Common myeloid progenitor, CD34-positive (primary cell): ENCODE measurements at places on chromosomes 3 and 15.
A peak's percentile ranks its signal among the peaks of the same experiment; 100 is the strongest.

GRCh38 chr3:197518881-197519421 lies 36.8 kb downstream of the BDH1 start:
- no peak for DNase-seq

GRCh38 chr15:75776065-75776423 lies 63.4 kb upstream of the CSPG4 start:
- no peak for DNase-seq

DNA sequence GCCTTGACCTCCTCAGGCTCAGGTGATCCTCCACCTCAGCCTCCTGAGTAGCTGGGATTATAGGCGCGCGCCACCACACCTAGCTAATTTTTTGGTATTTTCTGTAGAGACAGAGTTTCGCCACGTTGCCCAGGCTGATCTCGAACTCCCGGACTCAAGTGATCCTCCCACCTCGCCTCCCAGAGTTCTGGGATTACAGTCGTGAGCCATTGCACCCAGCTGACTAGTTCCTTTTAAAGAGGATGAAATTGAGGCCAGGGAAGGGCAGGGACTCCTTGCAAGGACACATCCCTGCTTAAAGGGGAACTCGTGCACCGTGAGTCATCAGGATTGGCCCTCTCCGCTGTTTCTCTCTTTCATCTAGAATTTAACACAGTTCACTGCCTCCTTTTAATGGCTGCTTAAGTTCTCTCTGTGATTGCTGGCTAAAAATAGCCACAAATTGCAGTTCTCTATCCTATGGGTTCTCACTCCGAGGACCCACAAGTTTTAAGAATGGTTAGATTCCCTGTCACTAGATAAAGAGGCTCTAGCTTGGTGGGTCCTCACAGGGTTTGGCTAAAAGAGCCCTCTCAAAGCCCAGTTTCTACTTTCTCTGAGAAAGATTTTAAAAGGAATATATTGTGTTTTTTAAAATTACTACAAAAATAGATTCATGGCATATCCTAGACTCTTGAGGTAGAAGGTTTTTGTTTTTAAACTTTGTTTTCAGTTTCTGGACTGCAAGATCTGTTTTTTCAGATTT lies 1.4 kb downstream of the CRTAP start:
- peak; percentile 81 for DNase-seq

- DNase-seq, result no peak
These were observed 22.4 kb downstream of the IGDCC3 start for GRCh38 chr15:65355173-65355987.

DNA sequence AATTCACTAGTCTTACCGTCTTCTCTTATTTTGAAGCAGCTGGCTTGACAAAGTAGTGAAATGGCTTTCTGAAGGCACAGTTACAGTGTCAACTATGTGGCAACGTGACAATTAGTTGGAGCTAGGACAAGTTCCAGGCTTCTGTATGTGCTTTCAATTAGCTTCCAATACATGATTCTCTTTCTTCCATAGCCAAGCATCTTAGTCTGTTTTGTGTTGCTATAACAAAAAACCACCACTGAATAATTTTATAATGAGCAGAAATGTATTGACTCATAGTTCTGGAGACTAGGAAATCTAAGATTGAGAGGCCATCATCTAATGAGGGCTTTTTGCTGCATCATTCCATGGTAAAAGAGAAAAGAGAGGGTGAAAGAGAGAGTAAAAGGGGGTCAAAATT lies 365.1 kb upstream of the PLSCR5 start:
- DNase-seq, result no peak

- no peak for DNase-seq
These were observed 79.8 kb downstream of the CRTC3 start for GRCh38 chr15:90609242-90610180.

DNA sequence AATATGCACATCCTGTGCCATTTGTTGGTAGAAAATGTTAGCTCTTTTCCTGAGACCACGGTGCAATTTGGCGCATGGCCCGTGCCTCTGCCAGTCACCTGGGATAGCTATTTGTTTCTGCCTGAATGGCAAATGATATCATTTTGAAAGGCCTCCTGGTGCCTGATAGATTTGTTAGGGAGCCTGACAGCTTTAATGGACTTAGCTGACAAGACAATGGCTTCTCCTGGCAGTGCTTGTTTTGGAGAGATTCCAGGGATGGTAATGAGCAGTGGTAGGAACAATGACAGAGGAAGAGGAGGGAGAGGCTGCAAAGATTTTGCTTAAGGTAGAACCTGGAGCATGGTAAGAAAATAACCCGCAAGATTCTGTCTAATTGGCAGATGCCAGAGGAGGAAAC lies 268.5 kb downstream of the CLSTN2 start:
- DNase-seq, result no peak

GRCh38 chr3:21524133-21524532 lies 226.9 kb downstream of the ZNF385D start:
- no peak for DNase-seq

- DNase-seq, result peak; percentile 72
These were observed 7.0 kb downstream of the ADIPOQ start for GRCh38 chr3:186849374-186849975.

GRCh38 chr3:23837691-23838090 lies 31.9 kb downstream of the UBE2E1 start:
- no peak for DNase-seq

DNA sequence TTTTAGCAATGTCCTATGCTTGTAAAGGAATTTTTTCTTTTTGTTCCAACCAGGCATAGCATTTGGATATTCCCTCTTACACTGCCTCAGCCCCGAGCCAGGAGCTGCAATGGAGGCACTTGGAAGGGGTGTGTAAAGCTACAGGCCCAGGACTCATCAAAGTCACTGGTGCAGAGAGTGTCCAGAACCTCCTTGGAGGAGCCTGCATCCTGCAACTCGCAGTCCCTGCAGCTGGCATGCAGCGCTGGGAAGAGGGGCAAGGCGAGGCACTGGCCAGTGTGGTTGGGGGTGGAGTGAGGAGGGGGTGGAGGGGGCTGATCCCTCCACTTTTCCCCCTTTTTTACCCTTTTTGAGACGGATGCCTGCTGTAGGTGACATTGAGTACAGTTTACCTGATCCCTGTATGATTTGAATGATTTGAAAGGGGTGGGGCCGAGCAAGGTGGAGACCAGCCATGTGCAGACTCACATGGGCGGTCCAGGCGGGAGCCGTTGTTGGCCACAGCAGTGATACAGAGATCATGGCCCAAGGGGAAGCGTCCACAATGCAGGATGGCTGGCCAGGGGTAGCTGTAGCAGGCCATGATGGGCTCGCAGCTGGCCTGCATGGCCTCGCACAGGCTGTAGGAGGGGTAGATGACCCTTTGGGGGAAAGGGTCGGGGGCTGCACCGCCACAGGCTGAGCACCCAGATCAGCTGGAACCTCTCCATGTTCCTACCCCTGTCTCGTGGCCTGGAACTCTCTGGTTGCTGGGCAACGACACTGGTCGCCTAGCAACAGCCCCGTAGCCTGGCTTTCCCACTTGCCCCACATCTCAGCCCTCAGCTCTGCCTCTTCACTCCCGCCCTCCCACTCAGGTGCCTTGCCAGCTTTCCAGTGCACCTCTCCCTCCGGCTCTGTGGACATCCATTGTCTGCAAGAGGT lies 7.9 kb downstream of the P4HTM start:
- DNase-seq, result no peak

- no peak for DNase-seq
These were observed 92.9 kb downstream of the GPR156 start for GRCh38 chr3:120192159-120192558.

GRCh38 chr3:58899159-58899952 lies 150.5 kb downstream of the CFAP20DC start:
- peak; percentile 81 for DNase-seq

- DNase-seq, result no peak
These were observed 539.4 kb downstream of the IGSF11 start for GRCh38 chr3:118495206-118495605.

DNA sequence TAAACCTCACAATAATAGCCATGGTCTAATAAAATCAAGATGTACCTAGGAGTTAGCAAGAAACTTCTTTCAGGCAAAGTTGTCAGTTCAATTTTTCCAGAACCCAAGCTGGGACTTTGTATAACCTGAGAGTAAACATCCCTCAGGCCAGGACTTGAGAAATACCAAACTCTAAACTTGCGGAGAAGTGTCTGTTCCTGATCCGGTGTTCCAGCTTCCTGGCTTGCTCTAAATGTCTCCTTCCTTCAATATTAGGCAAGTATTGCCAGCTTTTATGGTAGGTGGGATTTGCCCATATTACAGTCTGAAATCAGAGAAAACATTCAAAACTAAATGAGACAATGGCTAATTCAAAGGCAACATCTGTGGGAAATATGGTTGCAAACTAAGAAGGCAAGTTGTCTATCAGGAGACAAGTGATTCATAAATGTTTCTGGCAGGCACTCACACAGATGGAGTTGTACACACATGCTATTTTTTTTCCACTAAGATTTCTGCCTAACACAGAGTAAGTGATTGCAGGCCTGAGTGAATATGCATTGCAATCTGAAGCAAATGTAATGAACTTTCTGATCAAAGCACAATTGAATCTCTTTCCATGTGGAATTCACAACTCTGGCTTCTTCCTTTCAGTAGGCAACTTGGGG lies 88.3 kb upstream of the COL8A1 start:
- no peak for DNase-seq

GRCh38 chr3:51937611-51938450 lies 3.9 kb downstream of the RRP9 start:
- DNase-seq, result no peak
